ENCODE measurements at places on chromosomes 12 and 14. TPM values are rescaled to one million over a fixed set of nuclear protein-coding genes. Genes with fewer than 3 reads are reported as not detected.

CMKLR1 gene
- total RNA-seq: 5.3 TPM

CLEC4E gene
- total RNA-seq: 0.33 TPM

DNA sequence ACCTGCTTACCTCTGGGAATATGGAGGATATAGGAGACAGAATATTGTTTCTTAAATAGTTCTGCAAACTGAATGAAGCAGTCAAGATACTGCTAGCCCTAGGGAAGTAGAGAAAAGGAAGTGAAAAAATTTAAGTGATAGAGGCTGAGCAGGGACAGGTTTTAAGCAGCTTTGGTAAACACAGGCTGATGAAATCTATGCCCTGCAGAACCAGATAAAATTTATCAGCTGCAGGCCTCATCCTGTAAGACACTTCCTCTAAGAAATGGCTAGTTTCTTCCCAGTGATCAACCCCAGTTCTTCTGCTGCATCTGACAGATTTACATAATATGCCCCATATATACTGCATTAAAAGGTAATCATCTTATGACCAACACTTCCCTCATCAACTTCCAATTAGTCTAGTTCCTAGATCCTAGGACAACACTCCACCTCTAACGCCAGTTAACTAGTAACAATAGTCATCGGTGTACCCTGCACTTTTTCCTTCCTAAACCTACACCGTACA lies 1.3 kb upstream of the ESYT1 start:
- H3K27me3 ChIP-seq: no peaks in the 10 kb centered on the region
- H3K27ac ChIP-seq: peak overlapping the region; percentile 91
- peaks cover 41% of the 10 kb centered on the region for H3K4me1 ChIP-seq
- H3K36me3 ChIP-seq: peaks cover 2% of the 10 kb centered on the region

- no peak overlapping the region for H3K27ac ChIP-seq
- peaks cover 16% of the 10 kb centered on the region for H3K4me1 ChIP-seq
- H3K36me3 ChIP-seq: no peaks in the 10 kb centered on the region
- H3K4me3 ChIP-seq: no peak overlapping the region
Measured at GRCh38 chr14:73796893-73797542, 54.6 kb upstream of the PTGR2 start.

B3GNT4 gene
- total RNA-seq: not detected

GRCh38 chr12:122956035-122956434 lies 10.2 kb downstream of the ABCB9 start:
- DNase-seq: no peak
- H3K27me3 ChIP-seq: no peaks in the 10 kb centered on the region
- H3K27ac ChIP-seq: no peak overlapping the region

GRCh38 chr14:35438910-35439713 lies 34.6 kb upstream of the NFKBIA start:
- no peaks in the 10 kb centered on the region for H3K27me3 ChIP-seq
- no peak overlapping the region for H3K4me3 ChIP-seq
- H3K36me3 ChIP-seq: no peaks in the 10 kb centered on the region
- DNase-seq: no peak
- no peaks in the 10 kb centered on the region for H3K4me1 ChIP-seq
- H3K27ac ChIP-seq: no peak overlapping the region

GRCh38 chr14:91501951-91502930 lies 7.9 kb downstream of the PPP4R3A start:
- H3K27ac ChIP-seq: no peak overlapping the region
- peaks cover 82% of the 10 kb centered on the region for H3K4me1 ChIP-seq

DNA sequence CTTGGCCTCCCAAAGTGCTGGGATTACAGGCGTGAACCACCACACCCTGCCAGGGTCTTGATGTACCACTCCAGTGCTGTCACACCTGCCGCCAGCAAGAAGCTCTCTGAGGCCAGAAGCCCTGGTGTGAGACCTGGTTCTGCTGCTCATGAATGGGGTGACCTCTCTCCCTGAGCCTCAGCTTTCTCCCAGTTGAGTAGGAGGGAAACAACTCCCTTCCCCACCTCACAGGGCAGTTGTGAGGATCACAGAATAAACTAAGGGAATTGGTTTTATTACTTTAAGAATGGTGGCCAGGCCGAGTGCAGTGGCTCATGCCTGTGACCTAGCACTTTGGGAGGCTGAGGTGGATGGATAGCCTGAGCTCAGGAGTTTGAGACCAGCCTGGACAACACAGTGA lies 5.8 kb upstream of the CD63 start:
- no peaks in the 10 kb centered on the region for H3K36me3 ChIP-seq
- no peak for DNase-seq
- peaks cover 31% of the 10 kb centered on the region for H3K4me1 ChIP-seq
- no peaks in the 10 kb centered on the region for H3K27me3 ChIP-seq
- H3K27ac ChIP-seq: no peak overlapping the region
- H3K4me3 ChIP-seq: no peak overlapping the region

GRCh38 chr14:90518941-90519256 lies 122.1 kb downstream of the CALM1 start:
- H3K27me3 ChIP-seq: no peaks in the 10 kb centered on the region
- H3K4me1 ChIP-seq: peaks cover 55% of the 10 kb centered on the region
- no peak overlapping the region for H3K27ac ChIP-seq
- DNase-seq: peak; percentile 41
- H3K4me3 ChIP-seq: no peak overlapping the region
- no peaks in the 10 kb centered on the region for H3K36me3 ChIP-seq

DNA sequence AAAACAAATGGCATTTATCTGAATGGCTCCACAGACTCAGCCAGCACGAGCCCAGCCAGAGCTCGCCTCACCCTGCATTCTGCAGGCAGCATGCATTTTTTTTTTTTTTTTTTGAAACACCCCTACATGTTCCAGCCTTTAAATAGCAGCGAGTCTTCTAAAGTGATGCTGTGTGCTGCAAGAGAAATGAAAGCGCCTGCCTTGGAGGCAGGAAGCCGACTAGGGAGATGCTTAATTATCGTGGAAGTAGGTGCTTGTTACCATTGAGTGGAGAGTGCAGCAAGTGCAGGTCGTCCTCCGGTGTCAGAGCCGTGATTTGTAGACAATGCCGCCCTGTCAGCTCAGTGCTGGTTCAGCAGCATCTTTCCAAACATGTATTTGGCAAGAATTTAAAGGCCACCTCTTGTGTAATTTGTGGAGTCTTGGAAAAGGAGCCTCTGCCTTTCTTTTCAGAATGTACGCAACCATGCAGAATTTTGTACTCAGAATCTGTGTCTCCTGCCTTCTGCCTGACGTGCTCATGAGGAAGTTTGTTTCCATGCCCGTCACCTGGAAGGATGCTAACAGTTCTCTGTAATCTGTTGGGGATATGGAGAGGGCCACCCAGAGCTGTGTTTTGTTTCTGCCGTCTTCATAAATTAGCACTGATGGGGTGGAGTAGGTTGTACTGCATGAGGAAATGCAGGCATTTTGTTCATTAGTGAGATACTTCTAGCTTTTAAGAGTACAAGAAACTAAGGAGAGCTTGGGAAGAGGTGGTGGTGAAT lies 345.9 kb upstream of the RGS6 start:
- H3K4me1 ChIP-seq: peaks cover 7% of the 10 kb centered on the region
- no peak overlapping the region for H3K27ac ChIP-seq
- H3K36me3 ChIP-seq: no peaks in the 10 kb centered on the region
- no peak for DNase-seq

CDCA3 gene
- 2.3 TPM for total RNA-seq

DNA sequence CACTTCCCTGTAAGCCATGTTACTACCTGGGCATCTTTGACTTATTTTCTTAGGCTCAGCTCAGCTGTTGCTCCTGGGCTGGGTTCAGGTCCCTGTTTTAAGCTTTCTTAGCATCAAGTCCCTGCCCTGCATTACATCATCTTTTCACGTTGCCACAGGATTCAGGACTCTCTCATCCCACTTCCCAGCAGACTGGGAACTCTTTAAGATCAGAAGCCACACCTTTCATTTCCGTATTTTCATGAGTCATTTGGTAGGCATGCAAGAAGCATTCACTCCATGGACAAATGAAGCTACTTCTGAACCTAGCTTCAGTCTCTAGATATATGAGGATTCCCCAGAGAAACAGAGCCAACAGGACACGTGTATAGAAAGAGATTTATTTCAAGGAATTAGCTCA lies 726.8 kb downstream of the VRK1 start:
- no peaks in the 10 kb centered on the region for H3K27me3 ChIP-seq
- no peaks in the 10 kb centered on the region for H3K4me1 ChIP-seq
- no peak overlapping the region for H3K4me3 ChIP-seq
- no peaks in the 10 kb centered on the region for H3K36me3 ChIP-seq

DNA sequence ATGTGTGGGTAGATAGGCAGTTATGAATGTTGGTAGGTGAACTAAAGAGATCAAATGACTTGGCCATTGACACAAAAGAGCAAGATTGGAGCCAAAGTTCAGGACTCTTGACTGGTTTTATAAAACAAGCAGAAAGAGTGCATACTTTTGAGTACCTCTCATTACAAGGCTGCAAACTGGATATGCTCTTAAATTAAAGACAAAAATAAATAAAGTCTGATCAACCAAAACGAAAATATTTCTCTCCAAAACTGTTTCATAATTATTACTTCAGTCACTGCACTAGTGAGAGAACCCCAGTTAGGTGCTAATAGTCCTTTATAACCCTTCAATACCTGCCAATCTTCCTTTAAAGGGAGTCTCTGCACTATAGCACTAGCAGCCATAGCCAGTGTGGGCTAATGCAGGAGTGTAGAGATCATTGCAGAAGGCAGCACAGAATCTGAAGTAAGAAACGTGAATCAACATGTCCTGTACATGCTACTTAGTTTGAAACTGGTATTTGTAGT lies 147.1 kb downstream of the FOXA1 start:
- no peak overlapping the region for H3K4me3 ChIP-seq
- H3K27me3 ChIP-seq: no peaks in the 10 kb centered on the region
- no peaks in the 10 kb centered on the region for H3K36me3 ChIP-seq

LTBP2 gene
- total RNA-seq: 15.8 TPM

GRCh38 chr12:5013266-5013730 lies 30.4 kb upstream of the KCNA5 start:
- H3K4me1 ChIP-seq: no peaks in the 10 kb centered on the region
- no peak overlapping the region for H3K27ac ChIP-seq
- no peak overlapping the region for H3K4me3 ChIP-seq
- DNase-seq: no peak
- no peaks in the 10 kb centered on the region for H3K36me3 ChIP-seq

DNA sequence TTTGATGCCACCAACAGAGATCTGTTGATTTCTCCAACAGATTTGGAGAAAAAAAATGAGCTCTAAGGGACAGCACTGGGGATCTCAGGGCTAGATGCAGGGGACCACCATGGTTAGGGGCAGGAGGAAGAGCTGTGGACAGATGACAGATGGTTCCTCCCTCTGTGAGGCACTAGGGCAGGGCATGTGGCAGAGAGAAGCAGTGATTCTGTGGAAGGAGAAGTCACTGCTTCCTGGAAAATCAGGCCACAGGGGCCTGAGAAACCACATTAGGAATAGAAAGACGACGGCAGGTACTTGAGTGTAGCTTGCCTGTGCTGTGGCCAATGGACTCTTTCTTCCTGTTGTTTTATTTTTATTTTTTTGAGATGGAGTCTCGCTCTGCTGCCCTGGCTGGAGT lies 24.9 kb upstream of the TMED2 start:
- no peaks in the 10 kb centered on the region for H3K27me3 ChIP-seq
- H3K36me3 ChIP-seq: no peaks in the 10 kb centered on the region
- no peaks in the 10 kb centered on the region for H3K4me1 ChIP-seq
- no peak for DNase-seq

- no peaks in the 10 kb centered on the region for H3K36me3 ChIP-seq
- H3K4me3 ChIP-seq: no peak overlapping the region
- peaks cover 37% of the 10 kb centered on the region for H3K4me1 ChIP-seq
- DNase-seq: no peak
- H3K27ac ChIP-seq: no peak overlapping the region
Measured at GRCh38 chr14:104750056-104750752, 2.7 kb upstream of the SIVA1 start.

DNA sequence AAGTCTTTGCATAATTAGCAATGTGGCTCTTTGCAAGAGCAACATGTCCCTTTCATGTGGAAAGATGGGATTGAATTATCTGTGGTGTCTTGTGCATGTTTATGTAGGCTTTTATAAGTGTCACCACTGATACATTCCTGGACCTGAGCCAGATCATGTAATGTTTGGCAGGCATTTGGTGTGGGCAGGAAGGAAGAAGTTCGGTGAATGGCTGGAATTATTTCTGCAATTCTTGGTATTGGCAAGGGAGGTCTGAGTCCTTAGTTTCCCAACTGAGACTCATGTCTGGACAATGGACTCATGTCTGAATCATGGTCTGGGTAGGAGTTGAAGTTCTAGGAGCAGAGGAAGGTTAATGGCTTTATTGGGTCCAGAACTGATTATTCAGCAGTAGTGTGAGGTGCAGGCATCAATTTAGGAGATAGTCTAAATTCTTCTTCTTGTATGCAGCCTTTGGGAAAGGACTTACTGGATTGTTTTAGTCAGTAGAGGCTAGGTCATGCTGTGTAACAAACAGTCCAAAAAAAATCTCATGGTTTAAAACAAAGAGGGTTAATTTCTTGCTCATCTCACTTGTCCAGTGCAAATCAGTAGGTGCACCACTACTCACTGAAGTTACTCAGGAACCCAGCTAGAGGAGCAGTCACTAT lies 186.5 kb upstream of the LHX5 start:
- H3K36me3 ChIP-seq: no peaks in the 10 kb centered on the region
- H3K27me3 ChIP-seq: no peaks in the 10 kb centered on the region
- no peaks in the 10 kb centered on the region for H3K4me1 ChIP-seq
- H3K4me3 ChIP-seq: no peak overlapping the region
- no peak overlapping the region for H3K27ac ChIP-seq

- no peak overlapping the region for H3K4me3 ChIP-seq
- H3K4me1 ChIP-seq: no peaks in the 10 kb centered on the region
- DNase-seq: no peak
- no peaks in the 10 kb centered on the region for H3K36me3 ChIP-seq
- no peaks in the 10 kb centered on the region for H3K27me3 ChIP-seq
Measured at GRCh38 chr14:80926397-80927082, 15.0 kb downstream of the CEP128 start.

GRCh38 chr14:92473261-92473968 lies 40.2 kb upstream of the RIN3 start:
- H3K36me3 ChIP-seq: no peaks in the 10 kb centered on the region
- no peak overlapping the region for H3K4me3 ChIP-seq
- H3K27me3 ChIP-seq: no peaks in the 10 kb centered on the region

DNA sequence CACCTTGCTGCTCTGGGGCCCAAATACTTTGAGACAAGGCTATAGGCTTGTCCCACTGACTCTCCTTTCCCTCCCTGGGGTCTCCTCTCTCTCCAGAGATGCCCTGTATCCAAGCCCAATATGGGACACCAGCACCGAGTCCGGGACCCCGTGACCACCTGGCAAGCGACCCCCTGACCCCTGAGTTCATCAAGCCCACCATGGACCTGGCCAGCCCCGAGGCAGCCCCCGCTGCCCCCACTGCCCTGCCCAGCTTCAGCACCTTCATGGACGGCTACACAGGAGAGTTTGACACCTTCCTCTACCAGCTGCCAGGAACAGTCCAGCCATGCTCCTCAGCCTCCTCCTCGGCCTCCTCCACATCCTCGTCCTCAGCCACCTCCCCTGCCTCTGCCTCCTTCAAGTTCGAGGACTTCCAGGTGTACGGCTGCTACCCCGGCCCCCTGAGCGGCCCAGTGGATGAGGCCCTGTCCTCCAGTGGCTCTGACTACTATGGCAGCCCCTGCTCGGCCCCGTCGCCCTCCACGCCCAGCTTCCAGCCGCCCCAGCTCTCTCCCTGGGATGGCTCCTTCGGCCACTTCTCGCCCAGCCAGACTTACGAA lies 3.1 kb downstream of the NR4A1 start:
- no peak overlapping the region for H3K27ac ChIP-seq
- H3K4me3 ChIP-seq: no peak overlapping the region
- DNase-seq: no peak
- no peaks in the 10 kb centered on the region for H3K27me3 ChIP-seq
- H3K4me1 ChIP-seq: peaks cover 38% of the 10 kb centered on the region
- H3K36me3 ChIP-seq: no peaks in the 10 kb centered on the region

RFX4 gene
- total RNA-seq: not detected

- no peaks in the 10 kb centered on the region for H3K27me3 ChIP-seq
- H3K4me1 ChIP-seq: peaks cover under 1% of the 10 kb centered on the region
- peak; percentile 20 for DNase-seq
- peak overlapping the region; percentile 32 for H3K27ac ChIP-seq
Measured at GRCh38 chr12:68180792-68181744, 21.5 kb upstream of the IFNG start.

SCFD1 gene
- total RNA-seq: 91.1 TPM

C12orf60 gene
- total RNA-seq: 1.8 TPM

Measured in body of pancreas (tissue), 4 donors.